ENCODE measurements at places on chromosomes 11 and 22.

GRCh38 chr11:33362051-33362910 lies 105.1 kb downstream of the HIPK3 start:
- DNase-seq, result peak; percentile 49

DNA sequence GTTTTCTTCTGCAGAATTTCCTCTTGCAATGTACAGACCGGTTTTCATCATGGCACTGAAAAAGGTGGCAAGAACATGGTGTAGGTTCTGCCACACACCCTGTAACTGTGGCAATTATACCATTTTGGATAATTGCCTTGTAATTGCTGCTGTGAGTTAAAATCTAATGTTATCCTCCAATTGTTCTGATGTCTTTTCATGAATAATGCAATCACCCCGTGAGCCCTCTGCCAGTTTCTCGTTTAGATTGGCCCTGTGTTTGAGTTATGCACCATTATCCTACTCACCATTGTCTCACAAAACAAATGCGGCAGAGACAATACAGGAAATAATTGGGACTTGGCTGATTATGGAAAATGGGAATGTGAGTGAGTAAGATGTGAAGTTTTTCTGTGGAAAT lies 61.8 kb upstream of the MTNR1B start:
- no peak for DNase-seq

- DNase-seq, result no peak
Measured at GRCh38 chr11:70271649-70271953, 1.1 kb downstream of the PPFIA1 start.

- DNase-seq, result peak; percentile 99
Measured at GRCh38 chr11:46290598-46291309, 13.3 kb downstream of the CREB3L1 start.

GRCh38 chr11:79369055-79369454 lies 71.8 kb downstream of the TENM4 start:
- DNase-seq, result no peak

DNA sequence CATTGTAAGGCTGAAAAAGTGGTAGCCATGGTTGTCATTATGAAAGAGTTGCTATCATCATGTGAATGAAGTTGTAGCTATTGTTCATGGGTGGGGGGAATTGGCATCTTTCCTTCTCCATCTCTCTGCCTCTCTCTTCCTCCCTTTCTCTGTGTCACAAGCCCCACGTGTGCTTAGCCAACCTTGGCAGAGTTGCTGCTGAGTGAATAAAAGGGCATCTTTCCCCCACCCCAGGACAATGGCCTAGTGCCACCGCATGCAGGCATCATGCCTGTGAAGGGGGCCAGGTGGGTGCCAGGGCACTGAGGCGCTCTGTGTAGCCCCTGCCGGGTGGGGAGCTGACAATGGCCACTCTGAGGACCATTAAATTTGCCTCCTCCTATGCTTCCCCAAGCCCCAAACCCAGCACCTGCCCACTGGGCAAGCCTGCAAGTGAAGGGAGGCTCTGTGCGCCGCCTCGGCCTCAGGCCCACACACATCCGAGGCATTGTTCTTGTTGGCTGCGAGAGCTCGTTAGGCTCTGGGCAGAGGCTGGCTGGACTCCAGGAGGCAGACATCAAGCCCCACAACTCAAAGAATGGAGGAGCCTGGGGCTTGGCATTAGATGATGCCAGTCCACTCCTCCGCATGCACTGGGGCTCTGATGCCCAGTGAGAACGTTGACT lies 103.9 kb downstream of the SEZ6L start:
- no peak for DNase-seq

DNA sequence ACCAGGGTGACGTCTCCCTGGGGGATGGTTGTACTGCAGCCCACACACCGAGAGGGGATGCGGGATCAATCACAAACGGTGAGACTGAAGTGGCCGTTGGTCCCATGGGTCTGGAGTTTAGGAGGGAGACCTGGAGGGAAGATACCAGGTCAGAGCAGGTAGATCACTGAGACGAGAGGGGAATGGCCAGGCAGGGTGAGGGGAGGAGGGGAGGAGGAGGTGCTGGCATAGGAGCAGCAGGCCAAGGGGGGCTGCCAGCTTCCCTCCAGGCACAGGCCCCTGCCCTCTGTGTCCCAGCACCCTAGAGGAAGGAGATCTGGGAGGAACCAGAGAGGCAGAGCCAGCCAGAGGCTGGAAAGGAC lies 7.0 kb downstream of the MAPK8IP2 start:
- no peak for DNase-seq

DNA sequence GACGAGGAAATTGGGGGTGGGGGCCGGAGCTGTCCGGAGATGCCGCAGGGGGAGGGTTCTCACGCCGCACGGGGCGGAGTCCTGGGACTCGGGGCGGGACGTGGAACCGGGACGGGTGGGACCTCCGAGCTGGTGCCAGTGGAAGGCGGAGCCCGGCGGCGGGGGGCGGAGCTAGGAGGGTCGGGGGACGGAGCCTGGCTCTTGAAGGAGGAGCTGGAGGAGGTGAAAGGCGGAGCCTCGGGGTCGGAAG lies 271 bp downstream of the FKBP2 start:
- DNase-seq, result peak; percentile 99

GRCh38 chr11:27179334-27179733 lies 138.7 kb downstream of the BBOX1 start:
- DNase-seq, result peak; percentile 66

- no peak for DNase-seq
Measured at GRCh38 chr11:21385669-21386440, 716.5 kb downstream of the NELL1 start.

DNA sequence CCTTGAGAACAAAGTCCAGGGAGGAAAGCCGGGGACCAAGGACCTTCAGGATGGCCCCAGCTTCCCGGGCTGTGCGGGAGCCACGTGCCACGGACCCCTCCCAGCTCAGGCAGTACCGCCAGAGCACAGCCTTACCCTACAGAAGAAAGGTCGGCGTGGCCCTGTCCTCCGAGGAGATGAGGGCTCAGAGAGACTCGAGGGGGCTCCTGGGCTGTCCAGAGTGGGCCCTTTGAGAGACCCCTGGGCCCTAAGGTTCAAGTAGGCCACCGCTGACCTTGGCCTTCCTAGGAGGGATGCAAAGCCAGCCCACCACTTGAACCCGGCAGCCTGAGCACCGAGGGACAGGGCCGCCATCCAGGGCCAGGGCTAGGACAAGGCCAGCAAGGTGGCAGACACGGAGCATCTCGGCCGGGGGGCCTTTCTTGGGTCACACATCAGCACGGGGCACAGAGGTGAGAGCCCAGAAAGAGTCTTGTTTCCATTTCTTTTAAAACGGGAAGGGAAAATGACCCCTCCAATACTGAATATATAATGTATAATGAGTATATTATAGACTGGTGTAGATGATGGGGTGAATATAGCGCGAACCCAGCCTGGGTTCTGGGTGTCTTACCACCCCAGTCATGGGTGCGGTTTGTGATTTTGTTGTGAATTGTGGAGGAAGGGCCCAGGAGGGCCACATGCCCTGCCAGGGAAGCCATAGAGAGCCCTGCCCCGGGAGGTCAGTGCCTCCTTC lies 34.4 kb upstream of the PPARA start:
- DNase-seq, result no peak

GRCh38 chr11:72354356-72355115 lies 79.8 kb downstream of the CLPB start:
- no peak for DNase-seq

DNA sequence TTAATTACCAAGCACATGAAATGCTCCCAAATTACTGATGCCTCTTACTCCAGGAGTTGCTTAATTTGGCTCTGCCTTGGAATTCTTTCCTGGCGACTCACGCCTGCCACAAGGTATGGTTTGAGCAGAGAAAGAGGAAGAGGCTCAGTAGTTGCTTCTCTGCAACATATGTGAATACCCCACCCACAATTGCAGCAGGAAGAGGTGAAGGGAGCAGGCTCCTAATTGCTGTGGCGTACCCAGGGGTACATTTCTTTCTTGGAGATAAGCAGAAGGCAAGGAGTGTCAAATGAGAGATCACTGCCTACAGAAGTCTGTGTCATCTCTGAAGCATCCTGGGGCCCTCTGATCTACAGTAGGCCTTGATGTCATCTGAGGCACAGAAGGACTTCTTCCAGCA lies 10.6 kb upstream of the NNMT start:
- peak; percentile 79 for DNase-seq

GRCh38 chr22:46907241-46908215 lies 145.1 kb downstream of the TBC1D22A start:
- DNase-seq, result no peak

DNA sequence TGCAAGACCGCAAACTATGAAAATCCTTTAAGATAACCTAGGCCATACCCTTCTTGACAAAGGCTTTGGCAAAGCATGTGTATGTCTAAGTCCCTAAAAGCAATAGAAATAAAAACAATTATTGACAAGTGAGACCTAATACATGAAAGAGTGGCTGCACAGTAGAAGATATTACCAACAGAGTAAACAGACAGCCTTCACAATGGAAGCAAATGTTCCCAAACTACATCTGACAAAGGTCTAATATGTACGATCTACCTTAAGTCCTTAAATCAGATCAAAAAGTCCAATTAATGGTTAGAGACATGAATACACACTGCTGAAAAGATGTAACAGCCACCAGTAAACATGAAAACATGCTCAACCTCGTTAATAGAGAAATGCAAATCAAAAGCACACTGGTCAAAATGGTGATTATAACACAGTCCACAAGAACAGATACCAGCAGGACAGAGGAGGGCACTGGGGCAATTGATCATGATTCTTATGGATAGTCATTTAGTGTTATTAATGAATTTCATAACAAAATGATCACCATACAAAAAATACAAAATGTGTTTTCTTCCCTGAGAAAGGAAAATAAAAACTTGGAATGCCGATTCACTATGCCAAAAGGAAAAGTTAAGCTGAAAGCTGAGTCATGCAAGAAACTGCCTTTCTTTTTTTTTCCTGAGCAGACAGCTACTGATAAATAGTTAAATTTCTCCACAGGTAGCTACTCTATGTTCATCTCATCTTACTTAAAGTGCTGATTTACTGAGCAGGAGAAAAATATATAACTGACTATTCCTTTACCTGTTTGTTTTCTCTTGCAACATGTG lies 102.6 kb upstream of the VPREB1 start:
- DNase-seq, result no peak

DNA sequence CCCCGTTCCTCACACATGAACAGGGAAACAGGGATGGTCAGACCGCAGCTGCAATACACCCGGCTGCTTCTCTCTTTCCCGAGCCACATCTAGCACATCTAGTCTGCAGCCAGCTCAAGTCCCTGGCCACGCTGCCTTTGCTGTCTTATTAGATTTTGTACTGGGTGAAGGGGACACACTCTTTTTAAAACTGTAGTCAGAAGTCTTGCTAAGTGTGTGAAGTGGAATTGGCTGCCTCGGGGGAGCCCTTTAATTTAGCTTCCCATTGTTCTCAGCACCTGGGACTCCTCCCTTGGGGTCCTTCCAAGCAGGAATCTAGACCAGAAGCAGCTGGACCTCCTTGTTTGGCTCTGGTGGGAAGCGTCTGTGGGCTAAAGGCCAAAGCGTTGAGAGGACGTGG lies 420.0 kb downstream of the CTTN start:
- no peak for DNase-seq

- no peak for DNase-seq
Measured at GRCh38 chr11:119745776-119746535, 17.0 kb upstream of the NECTIN1 start.

- peak; percentile 56 for DNase-seq
Measured at GRCh38 chr22:37020192-37020479, 594 bp downstream of the MPST start.

DNA sequence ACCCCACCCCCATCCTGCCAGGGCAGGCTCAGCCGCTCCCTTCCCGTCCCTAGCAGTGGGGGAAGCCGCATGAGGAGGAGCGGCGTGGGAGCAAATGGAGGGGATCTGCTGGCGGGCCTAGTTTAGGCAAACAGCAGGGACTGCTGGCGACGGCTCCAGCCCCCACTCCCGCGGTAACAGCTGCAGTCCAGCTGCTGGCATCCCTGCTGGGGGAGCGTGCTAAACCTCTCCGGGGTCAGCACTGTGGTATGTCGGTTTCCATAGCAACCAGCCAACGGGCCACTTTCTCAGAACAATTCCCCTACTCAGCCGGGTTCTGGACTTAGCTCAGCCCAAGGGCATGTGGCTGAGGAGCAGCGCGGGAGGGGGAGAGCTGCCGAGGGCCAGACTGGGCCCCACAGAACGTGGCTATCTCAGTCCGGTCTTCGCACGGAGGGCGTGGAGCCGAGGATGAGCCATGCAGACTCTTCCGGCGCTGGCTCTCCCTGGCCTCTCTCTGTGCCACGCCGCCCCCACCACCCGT lies 98.8 kb downstream of the PKNOX2 start:
- peak; percentile 100 for DNase-seq

GRCh38 chr22:22926370-22927195 lies 39.0 kb downstream of the IGLL5 start:
- no peak for DNase-seq

- no peak for DNase-seq
Measured at GRCh38 chr11:78893996-78894395, 319.3 kb upstream of the NARS2 start.

DNA sequence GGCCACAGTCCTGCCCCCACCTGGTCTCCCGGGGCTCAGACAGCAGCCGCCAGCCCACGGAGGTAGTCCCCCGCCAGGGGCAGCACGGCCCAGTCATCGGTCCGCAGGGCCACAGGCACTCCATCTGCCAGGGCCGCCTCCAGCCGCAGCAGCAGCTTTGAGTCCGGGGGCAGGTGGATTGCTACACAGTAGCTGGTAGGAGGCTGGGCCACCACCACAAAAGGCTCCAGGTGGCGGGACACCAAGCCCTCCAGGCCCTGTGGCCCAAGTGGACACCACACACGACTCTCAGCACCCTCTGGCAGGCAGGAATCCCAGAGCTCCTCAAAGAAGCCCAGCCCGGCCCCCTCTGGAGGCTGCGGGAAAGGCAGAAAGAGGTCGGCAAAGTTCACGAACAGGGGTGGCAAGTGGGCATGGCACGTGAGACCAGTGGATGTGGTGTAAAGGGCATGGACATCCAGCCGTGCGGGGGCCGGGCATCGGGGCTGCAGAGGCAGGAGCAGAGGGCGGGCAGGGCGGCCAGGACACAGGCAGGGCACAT lies 2.9 kb downstream of the AP5B1 start:
- no peak for DNase-seq

DNA sequence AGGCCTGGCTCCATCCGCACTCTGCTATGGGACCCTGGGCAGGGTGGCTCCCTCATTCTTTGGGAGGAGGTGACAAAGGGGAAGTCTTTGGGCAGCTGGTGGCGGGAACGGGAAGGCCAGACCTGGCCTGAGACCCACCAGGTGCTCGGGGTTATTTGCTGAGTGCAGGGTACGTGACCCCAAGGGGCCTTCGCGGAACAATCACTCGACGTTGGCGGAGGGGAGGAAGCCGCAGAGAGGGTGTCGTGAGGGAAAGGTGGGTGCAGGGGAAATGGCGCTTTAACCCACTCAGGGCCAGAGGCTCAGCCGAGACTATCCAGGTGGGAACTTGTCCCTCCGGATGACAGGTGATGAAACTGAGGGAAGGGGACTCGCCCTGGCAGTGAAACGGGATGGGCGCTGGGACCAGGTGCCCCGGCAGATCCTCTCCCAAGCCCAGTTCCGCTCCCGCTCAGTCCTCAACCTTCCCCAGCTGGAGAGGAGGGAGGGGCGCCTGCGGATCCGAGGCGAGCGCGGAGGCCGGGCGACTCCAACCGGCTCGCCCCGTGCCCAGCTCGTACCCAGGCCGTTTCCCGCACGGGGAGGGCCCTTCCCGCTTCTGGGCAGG lies 911 bp downstream of the A4GALT start:
- DNase-seq, result no peak

GRCh38 chr11:27635567-27636037 lies 64.7 kb downstream of the BDNF start:
- no peak for DNase-seq
